ENCODE measurements at places on chromosomes 2 and 18.

DNA sequence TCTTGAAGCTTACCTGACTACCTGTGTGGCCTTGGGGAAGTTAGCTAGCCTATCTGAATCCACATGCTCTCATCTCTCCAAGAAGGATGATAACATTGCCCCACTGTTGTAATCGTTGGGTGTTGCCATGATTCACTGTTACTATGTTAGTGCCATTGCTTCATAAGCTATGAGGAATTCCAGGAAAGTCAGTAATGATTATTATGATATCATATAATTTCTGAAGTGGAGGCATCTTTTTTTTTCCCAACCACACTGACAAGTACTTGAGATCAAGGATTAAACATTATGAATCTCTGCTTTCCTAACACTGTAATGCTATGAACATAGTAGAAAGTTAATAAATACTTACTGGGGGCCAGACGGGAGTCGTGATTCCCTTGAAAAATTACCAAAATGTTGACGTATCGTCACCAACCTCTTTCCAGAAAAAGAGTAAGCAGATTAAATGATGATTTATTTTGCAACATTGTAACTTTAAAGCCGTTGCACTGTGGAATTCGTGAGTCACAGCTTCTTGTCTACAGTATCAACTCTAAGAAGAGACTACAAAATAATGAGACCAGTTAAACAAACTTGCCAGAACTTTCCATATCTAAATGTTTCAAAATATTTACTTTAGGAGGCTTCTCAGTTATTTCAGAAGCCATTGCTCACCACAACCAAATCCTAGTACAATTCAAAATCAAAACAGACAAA, 459.9 kb downstream of the PIK3C3 start:
- DNase-seq: no peak

- DNase-seq: no peak
These were observed 252.4 kb downstream of the PLCL1 start for GRCh38 chr2:198056836-198057235.

- DNase-seq: no peak
These were observed 389.1 kb downstream of the LRRTM1 start for GRCh38 chr2:79915455-79915854.

DNA sequence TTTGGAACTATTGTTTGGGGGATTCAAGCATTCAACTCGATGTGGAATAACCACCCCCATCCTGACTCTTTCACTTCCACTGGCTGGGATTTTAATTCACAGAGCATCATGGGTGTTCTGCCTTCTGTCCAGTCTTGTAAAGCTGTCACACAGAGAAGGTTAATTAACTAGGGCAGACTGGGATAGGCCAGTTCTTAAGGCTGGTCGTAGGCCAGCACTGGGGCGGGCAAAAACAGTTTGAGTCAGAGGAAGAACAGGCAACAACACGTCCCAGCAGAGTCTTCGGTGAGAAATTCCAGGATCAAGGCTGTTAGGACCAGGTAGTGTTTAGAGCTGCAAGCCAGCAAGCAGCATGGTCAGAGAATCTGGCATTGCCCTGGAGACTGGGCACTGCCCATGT, 4.0 kb upstream of the RNF152 start:
- no peak for DNase-seq

- no peak for DNase-seq
These were observed 472.4 kb upstream of the SALL3 start for GRCh38 chr18:78507217-78507616.

GRCh38 chr18:37586656-37587225, 21.1 kb upstream of the CELF4 start:
- no peak for DNase-seq

DNA sequence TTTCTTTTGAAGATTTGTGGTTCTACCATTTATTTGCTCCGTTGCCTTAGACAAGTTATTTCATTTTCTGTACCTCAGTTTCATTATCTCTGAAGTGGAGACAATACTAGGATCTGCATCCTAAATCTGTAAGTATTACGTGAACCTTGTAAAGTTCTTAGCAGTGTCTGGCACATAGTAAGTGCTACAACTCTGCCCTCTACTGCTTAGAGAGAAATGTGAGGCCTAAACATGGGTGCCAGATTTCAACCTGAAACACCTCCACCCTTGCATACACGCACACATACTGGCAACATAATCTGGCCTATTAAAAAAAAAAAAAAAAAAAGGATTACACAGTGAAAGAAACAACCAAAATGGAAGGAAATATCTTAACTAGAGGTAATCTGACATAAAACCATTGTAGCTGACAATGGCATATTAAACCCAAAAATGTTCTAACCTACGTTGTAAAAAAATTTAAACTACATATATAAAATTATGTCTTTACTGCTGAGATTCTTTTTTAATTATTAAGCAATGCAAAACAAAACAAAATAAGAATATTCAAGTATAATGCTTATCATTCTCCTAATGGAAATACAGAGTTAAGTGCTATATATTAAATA, 132.6 kb downstream of the MAP2 start:
- DNase-seq: peak; percentile 29

DNA sequence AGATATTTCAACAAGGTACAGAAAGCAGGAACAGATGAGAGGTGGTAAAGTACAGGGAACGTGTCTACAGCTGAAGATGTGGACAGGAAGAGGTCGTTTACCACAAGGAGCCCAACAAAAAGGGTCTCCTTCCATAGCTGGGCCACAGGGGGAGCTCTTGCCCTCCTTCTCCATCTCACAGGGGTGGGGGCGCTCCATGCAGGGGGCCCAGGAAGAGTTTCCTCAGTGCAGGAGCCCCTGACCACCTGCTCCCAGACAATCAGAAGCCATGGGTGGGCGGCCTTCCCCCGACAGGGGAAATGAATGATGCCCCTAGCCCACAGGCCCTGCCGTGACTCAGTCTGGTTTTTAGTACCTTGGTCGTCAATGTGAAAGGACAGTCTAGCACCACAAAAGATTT, 163.6 kb upstream of the ZNF516 start:
- peak; percentile 21 for DNase-seq

- DNase-seq: no peak
These were observed 604 bp downstream of the COQ10B start for GRCh38 chr2:197453914-197454398.

GRCh38 chr2:66968946-66969345, 428.2 kb upstream of the ETAA1 start:
- no peak for DNase-seq

- DNase-seq: peak; percentile 24
These were observed 147.8 kb upstream of the ERBB4 start for GRCh38 chr2:212686285-212686895.

DNA sequence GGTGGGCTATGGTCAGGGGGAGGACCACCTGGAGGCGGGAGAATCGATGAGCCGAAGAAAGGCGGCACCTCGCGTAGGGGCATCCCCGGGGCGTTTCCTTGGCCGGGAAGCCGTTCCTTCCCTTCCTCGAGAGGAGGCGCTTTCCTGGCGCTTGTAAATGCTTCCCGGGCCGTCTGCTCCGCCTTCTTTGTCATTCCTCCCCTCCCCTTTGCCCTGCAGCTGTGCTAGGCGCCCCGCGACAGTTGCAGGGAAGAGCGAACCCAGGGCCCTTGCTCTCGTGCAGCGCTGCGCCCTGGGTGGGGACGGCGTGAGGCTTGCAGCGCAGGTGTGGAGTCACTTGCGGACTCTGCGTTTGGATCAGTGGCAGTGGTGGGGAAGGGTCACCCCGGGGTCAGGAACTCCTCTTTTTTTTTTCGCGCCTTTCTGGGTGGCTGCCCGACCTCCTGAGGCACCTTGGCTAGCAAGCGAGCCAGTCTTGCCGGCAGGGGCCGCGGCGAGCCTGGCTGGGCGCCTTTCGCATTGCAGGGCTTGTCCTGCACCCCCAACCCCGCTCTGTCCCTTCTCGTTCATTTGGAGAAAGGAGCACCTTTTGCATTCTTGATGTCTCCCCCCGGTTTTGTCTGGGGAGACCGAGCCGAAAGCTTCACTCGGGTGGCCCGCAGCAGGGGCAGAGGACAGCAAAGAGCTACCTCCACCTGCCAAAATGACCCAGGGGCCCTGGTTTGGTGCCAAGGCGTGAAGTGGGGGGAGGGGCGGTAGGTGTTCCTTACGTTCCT, 858 bp downstream of the KCNS3 start:
- DNase-seq: peak; percentile 3

GRCh38 chr18:31538837-31539236, 40.9 kb downstream of the DSG2 start:
- no peak for DNase-seq

- DNase-seq: no peak
These were observed 1047.8 kb downstream of the SOCS6 start for GRCh38 chr18:71336576-71337210.
